Airway epithelial cell (primary cell): ENCODE measurements at places on chromosomes 2 and 18. TPM values are rescaled to one million over a fixed set of nuclear protein-coding genes. Genes with fewer than 3 reads are reported as not detected.

ENOSF1 gene
- total RNA-seq = 19.8 and 22.8 TPM in 2 replicates

SERPINB3 gene
- total RNA-seq = 149 and 212 TPM in 2 replicates

LBX2 gene
- total RNA-seq = 0.56 TPM in 2 replicates

RHOB gene
- 92.3 and 100 TPM in 2 replicates for total RNA-seq

OST4 gene
- 257 and 386 TPM in 2 replicates for total RNA-seq

CPO gene
- not detected in 2 replicates for total RNA-seq

MREG gene
- total RNA-seq = 19.0 TPM in 2 replicates
